ENCODE measurements at places on chromosomes 2 and 18. TPM values are rescaled to one million over a fixed set of nuclear protein-coding genes. Genes with fewer than 3 reads are reported as not detected.
A peak's percentile ranks its signal among the peaks of the same experiment; 100 is the strongest.

- H3K36me3 ChIP-seq: no peaks in the 10 kb centered on the region
- no peaks in the 10 kb centered on the region for H3K27me3 ChIP-seq
- no peak overlapping the region for H3K27ac ChIP-seq
- no peak for DNase-seq
- no peaks in the 10 kb centered on the region for H3K4me1 ChIP-seq
These were observed 501.6 kb upstream of the MYT1L start for GRCh38 chr2:2832657-2833056.

FBXO48 gene
- total RNA-seq: 1.1 TPM

HAAO gene
- 2.5 TPM for total RNA-seq

DPP10 gene
- total RNA-seq: 4.4 TPM

TCF23 gene
- not detected for total RNA-seq

DNA sequence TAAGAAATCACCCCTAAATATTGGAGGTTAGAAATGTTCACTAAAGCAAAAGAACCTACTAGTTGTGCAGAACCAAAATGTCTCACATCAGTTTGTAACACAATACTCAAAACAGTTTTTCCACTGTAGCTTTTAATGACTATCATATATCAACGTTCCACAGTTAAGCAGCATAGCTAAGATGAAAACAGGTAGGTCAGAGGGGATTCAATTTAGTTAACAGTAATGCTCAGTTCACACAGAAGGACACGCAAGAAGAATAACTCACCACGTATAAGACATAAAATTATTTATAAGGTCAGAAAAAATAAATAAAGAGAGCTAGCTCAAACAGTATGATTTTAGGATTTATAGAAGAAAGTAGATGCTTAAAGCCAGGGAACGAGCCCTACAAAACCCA, 118.9 kb upstream of the CCDC150 start:
- H3K4me1 ChIP-seq: no peaks in the 10 kb centered on the region
- no peak for DNase-seq
- no peak overlapping the region for H3K4me3 ChIP-seq
- H3K27me3 ChIP-seq: no peaks in the 10 kb centered on the region

- no peaks in the 10 kb centered on the region for H3K27me3 ChIP-seq
- no peaks in the 10 kb centered on the region for H3K4me1 ChIP-seq
- H3K27ac ChIP-seq: no peak overlapping the region
- no peaks in the 10 kb centered on the region for H3K36me3 ChIP-seq
- DNase-seq: no peak
These were observed 59.0 kb downstream of the CHRNA1 start for GRCh38 chr2:174705321-174705720.

ADAM23 gene
- 2.1 TPM for total RNA-seq

GRCh38 chr2:21228041-21228895, 104.5 kb downstream of the TDRD15 start:
- no peaks in the 10 kb centered on the region for H3K27me3 ChIP-seq
- H3K36me3 ChIP-seq: no peaks in the 10 kb centered on the region
- H3K4me3 ChIP-seq: no peak overlapping the region
- H3K27ac ChIP-seq: no peak overlapping the region
- H3K4me1 ChIP-seq: no peaks in the 10 kb centered on the region
- no peak for DNase-seq

CDH2 gene
- total RNA-seq: 6.6 TPM

MZT2B gene
- total RNA-seq: 164 TPM

NOP58 gene
- total RNA-seq: 40.0 TPM

UPP2 gene
- not detected for total RNA-seq

PLEKHA3 gene
- 13.0 TPM for total RNA-seq

DNA sequence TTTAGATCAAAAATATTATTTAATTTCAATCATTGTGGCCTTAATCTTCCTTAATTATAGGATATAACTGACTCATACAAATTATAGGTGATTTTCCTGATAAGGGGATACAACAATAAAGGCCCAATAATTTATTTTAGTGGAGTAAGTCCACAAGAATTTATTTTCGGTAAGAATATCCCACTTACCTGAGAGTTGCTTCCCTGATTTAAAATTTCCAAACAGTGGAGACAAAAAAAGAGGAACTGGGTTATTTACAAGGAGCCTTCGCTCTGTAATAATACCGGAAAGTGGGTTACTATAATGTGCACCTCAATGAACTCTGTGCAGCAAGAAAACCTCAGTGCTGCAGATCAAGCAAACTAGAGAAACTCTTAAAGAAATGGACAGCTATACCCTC, 42.2 kb downstream of the FEZ2 start:
- H3K36me3 ChIP-seq: peaks cover 13% of the 10 kb centered on the region
- DNase-seq: no peak
- no peaks in the 10 kb centered on the region for H3K27me3 ChIP-seq
- no peaks in the 10 kb centered on the region for H3K4me1 ChIP-seq
- H3K27ac ChIP-seq: peak overlapping the region; percentile 47

DNA sequence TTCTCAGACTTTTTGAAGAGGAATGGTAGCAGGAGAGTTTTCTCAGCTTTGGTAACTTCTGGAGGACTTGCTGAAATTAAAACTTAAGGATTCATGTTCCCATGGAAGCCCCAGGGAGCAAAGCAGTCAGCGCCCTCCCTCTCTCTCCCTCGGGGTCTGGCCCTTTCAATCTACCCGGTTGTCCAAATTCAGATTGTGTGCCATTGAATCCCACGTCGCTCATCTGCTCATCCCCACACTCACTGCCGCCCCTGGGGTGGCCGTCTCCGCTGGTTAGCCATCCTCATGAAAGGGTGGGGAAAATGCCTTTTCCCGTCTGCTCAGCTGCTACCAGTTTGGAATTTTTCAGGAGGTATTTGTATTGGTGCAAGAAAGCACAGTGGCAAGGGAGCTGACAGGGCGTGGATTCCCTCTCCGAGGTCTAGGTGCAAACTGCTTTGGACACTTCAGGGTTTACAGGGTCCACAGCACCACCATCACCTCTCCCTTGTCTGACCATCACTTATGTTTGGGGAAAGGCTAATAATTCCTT, 27.1 kb downstream of the MCFD2 start:
- no peak overlapping the region for H3K27ac ChIP-seq
- H3K4me1 ChIP-seq: peaks cover 13% of the 10 kb centered on the region
- peak; percentile 53 for DNase-seq
- H3K36me3 ChIP-seq: no peaks in the 10 kb centered on the region

ATIC gene
- 36.7 TPM for total RNA-seq

GRCh38 chr18:46810481-46811000, 53.7 kb upstream of the ST8SIA5 start:
- no peaks in the 10 kb centered on the region for H3K36me3 ChIP-seq
- no peaks in the 10 kb centered on the region for H3K4me1 ChIP-seq
- no peak overlapping the region for H3K27ac ChIP-seq
- H3K27me3 ChIP-seq: no peaks in the 10 kb centered on the region

DNA sequence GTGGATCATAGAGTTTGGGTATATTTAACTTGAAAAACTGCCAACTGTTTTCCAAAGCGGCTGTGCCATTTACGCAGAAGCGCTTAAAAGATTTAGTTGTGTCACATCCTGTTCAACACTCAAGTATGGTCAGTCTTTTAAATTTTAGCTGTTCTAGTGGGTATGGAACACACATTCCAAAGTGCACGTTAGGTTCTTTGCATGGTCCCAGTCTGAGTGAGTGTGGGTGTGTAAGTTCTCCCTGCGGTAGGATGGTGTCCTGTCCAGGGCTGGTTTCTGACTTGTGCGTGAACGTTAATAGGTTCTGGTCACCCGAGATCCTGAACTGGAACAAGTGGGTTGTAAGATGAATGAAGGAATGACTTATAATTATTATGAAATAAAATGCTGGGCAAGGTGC, 28.4 kb upstream of the IL36G start:
- no peaks in the 10 kb centered on the region for H3K27me3 ChIP-seq
- DNase-seq: no peak
- no peaks in the 10 kb centered on the region for H3K4me1 ChIP-seq
- no peaks in the 10 kb centered on the region for H3K36me3 ChIP-seq

CCDC74B gene
- total RNA-seq: 9.7 TPM

DNA sequence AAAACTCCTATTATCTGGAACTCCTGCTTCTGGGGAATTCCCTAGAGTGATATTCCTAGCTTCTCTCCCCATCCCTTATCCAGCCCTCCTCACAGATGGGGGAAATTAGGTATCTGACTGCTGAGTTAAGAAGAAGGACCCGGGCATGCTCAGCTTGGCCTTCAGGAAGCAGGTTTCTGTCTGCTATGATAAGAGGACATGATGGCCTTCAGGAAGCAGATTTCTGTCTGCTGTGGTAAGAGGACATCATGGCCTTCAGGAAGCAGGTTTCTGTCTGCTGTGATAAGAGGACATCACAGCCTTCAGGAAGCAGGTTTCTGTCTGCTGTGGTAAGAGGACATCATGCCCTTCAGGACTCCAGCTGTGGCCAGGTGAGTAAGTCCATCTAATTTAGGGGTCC, 65.2 kb downstream of the PLEKHM3 start:
- H3K4me1 ChIP-seq: peaks cover 19% of the 10 kb centered on the region
- H3K27me3 ChIP-seq: no peaks in the 10 kb centered on the region
- no peak overlapping the region for H3K27ac ChIP-seq
- H3K4me3 ChIP-seq: no peak overlapping the region

ADGRF3 gene
- not detected for total RNA-seq

DNA sequence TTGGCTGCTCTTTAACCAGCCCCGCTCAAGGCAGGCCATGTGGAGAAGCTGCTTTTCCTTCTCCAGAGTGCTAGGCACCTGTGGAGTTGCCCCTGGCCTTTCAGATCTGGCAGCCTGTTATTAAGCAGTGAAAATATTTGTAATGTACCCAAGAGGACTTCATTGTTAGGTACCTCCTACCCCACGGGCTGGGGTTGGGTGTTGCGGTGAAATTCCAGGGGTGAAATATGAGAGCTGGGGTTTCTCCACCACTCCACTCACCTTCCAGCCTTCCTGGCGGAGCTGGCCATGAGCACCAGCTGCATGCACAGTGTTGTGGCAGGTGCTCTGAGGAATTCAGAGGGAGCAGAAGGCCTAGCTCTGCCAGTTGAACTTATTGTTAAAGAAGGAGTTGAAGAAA, 39.1 kb downstream of the NTSR2 start:
- no peaks in the 10 kb centered on the region for H3K4me1 ChIP-seq
- no peaks in the 10 kb centered on the region for H3K36me3 ChIP-seq
- no peak overlapping the region for H3K27ac ChIP-seq
- H3K4me3 ChIP-seq: no peak overlapping the region
- no peak for DNase-seq

CELF4 gene
- total RNA-seq: 1.9 TPM
